ENCODE measurements at places on chromosomes 11 and 22. TPM values are rescaled to one million over a fixed set of nuclear protein-coding genes. Genes with fewer than 3 reads are reported as not detected.

GRCh38 chr11:119901657-119902577 lies 172.9 kb upstream of the NECTIN1 start:
- no peaks in the 10 kb centered on the region for H3K4me1 ChIP-seq
- DNase-seq: no peak
- no peak overlapping the region for H3K27ac ChIP-seq
- H3K36me3 ChIP-seq: no peaks in the 10 kb centered on the region

DNA sequence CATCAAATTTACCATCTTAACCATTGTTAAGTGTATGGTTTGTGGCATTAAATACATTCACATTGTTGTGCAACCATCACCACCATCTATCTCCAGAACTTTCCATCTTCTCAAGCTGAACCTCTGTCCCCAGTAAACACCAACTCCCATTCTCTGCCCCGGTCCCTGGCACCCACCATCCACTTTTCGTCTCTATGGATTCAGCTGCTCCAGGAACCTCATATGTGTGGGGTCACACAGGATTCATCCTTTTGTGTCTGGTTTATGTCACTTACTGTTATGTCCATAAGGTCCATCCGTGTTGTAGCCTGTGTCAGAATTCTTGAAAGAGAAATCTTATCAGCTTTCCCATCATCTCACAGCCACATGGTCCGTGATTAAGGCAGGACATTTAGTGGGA lies 16.3 kb downstream of the TSPAN32 start:
- no peak overlapping the region for H3K27ac ChIP-seq
- peaks cover 29% of the 10 kb centered on the region for H3K4me1 ChIP-seq
- no peaks in the 10 kb centered on the region for H3K27me3 ChIP-seq
- DNase-seq: no peak

GRCh38 chr11:43959321-43959995 lies 17.0 kb downstream of the C11orf96 start:
- H3K27ac ChIP-seq: no peak overlapping the region
- H3K4me3 ChIP-seq: no peak overlapping the region
- H3K4me1 ChIP-seq: no peaks in the 10 kb centered on the region
- no peaks in the 10 kb centered on the region for H3K27me3 ChIP-seq
- no peaks in the 10 kb centered on the region for H3K36me3 ChIP-seq

DNA sequence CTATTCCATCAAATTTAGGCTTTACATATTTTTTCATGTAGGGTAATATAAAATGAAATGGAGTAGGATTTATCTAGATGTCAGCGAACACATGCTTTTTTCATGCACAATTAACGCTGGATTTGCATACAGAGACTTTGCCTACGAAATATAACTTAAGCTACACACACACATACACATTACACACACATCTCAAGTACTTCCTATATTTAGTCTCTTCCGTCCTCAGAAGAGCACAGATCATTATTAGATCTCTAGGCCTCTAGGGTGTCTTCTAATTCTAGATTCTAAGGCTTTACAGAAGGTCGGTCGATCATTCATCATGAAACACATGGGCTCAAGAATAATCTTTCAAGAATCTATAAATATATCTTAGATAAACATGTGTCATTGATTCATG lies 3.8 kb upstream of the MS4A13 start:
- no peaks in the 10 kb centered on the region for H3K4me1 ChIP-seq
- no peak overlapping the region for H3K27ac ChIP-seq
- H3K36me3 ChIP-seq: no peaks in the 10 kb centered on the region
- DNase-seq: no peak

DNA sequence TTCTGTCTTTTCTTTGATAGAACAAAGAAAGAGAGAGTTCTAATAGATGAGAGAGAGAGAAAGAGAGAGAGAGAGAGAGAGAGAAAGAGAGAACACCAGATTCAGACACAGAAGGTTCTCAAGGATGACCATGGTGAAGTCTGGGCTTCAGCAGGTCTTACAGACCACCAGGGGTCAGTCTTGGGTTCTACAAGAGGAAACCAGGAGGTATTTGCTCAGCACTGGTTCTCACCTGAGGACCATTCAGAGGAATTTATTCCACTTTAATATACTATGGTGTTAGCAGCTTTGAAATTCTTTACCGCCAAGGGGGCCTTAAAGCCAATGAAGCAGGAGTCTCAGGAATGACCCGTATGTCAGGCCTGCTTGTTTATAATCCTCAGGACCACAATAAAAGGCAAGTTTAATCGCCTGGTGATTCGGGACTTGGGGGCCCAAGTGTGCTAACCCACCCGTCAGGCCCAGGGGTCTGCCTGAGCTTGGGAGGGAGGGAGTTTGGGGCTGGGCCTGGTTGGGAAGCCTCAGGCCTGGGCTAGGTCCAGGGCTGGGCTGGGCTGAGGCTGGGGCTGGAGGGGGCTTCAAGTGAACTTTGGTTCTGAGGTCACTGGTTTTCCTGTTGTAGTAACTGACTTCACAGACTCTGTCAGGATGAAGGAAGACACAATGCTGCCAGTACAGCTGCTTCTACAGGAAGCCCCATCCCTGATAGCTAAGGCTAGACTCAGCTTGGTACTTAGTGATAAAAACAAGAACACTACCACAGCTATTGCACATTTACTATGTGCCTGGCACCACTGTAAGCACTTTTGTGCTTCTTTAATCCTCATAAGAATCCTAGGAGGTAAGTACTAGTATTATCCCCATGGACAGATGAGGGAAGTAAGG lies 179.2 kb upstream of the ZBED5 start:
- H3K27me3 ChIP-seq: no peaks in the 10 kb centered on the region
- no peak overlapping the region for H3K4me3 ChIP-seq
- H3K36me3 ChIP-seq: no peaks in the 10 kb centered on the region

DNA sequence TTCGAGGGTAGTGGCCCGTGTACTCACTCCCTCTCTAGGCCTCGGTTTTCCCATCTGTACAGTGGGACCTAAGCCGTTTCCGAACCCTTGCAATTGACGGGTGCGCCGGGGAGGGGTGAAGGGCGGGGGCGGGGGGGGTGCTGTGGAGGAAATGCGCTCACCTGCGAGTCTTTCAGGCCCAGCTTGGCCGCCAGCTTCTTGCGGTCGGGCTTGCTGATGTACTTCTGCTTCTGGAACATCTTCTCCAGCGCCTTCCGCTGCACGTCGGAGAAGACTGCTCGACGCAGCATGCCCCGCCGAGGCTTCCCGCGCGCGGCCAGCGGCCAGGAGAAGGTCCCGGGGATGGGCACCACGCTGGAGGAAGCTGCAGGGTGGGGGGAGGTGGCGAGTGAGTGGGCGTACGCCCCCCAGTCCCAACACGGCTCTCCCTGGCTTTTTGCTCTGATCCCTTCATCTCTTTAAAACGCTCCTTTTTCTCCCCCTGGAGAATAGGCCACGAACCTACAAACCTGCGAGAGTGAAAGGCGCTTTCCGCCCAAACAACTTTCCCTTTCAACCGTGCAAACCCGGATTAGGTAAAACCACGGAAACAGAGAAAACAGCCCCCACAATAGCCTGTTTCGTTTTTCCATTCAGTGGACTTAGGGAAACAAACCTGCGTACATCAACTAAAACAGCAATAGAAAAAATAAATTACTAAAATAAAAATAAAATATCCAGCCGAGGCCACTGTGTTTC lies 3.2 kb downstream of the DBX1 start:
- peak overlapping the region; percentile 31 for H3K4me3 ChIP-seq
- H3K36me3 ChIP-seq: no peaks in the 10 kb centered on the region
- DNase-seq: no peak
- no peak overlapping the region for H3K27ac ChIP-seq
- H3K27me3 ChIP-seq: peaks cover 100% of the 10 kb centered on the region

DNA sequence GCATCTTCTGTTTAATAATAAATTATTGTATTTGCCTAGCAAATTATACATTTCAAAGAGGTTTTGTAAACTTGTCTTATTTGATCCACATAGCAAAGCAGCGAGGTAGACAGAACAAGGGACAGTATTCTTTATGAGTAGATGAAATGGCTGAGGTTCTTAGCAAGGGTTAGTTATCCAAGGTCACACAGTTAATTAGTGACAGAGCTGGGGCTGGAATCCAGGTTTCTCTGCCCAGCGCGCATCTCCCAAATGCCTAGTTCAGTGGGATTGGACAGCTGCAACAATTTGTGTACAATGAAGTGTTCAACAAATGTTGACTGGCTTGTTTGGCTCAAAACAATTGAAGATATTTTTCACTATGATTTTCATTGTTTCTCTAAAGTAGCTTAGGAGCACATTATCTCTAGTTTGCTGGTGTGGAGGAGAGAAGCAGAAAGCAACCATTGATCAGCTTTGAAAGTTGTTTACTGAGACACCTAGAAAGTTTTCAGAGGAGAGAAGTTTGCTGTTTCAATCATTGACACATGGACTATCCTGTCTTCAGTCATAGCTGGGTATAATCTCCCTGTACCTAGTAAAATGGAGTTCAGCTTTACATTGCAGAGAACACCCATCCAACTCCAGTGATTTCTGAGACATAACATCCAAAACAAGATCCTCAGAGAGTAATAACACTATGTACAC lies 270.6 kb downstream of the FAT3 start:
- H3K36me3 ChIP-seq: no peaks in the 10 kb centered on the region
- no peak for DNase-seq
- no peak overlapping the region for H3K27ac ChIP-seq
- H3K27me3 ChIP-seq: no peaks in the 10 kb centered on the region
- H3K4me1 ChIP-seq: no peaks in the 10 kb centered on the region

DNA sequence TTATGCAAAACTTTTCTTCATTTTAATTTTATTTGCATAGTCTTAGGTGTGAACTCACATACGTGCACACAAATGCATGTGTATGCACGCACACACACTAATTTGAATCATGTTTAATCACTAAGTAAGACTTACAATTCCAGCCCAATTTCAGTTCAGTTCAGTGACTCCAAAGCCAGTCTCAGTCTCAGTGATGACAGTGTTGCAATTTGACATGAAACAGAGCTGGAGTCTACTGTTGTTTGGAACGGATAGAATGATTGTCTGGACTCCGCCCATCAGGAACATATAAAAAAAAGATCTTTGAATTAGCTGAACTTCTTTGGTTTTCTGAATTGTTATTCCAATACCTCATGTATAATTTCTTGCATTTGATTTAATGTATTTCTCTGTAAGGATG lies 14.9 kb upstream of the OR51S1 start:
- H3K27ac ChIP-seq: no peak overlapping the region
- no peaks in the 10 kb centered on the region for H3K4me1 ChIP-seq
- DNase-seq: no peak
- H3K36me3 ChIP-seq: no peaks in the 10 kb centered on the region

- H3K27me3 ChIP-seq: no peaks in the 10 kb centered on the region
- DNase-seq: no peak
- no peaks in the 10 kb centered on the region for H3K36me3 ChIP-seq
- H3K27ac ChIP-seq: no peak overlapping the region
These were observed 7.4 kb downstream of the HIRA start for GRCh38 chr22:19424186-19424500.

GRCh38 chr11:123511037-123511870 lies 81.2 kb downstream of the GRAMD1B start:
- H3K4me1 ChIP-seq: peaks cover 6% of the 10 kb centered on the region
- H3K27me3 ChIP-seq: no peaks in the 10 kb centered on the region
- H3K4me3 ChIP-seq: no peak overlapping the region
- H3K36me3 ChIP-seq: no peaks in the 10 kb centered on the region
- peak; percentile 83 for DNase-seq

DNA sequence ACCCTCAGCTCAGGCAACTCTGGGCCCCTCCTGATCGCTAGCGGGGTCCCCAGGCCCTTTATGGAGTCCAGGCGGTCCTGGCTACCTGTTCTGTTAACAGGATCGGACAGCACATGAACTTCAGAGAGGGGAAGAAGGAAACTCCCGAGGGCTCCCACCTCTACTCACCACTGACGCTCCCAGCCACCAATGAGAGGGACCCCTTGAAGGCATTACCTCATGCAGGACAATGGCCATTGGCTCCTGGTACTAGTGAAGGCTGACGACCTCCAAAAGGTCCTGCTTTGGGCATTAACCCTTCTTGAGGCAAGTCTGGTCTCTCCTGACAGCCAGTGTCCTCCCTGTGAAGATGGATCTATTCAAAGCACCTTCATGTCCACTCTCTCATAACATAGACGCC lies 71.5 kb upstream of the LMO1 start:
- no peaks in the 10 kb centered on the region for H3K4me1 ChIP-seq
- H3K4me3 ChIP-seq: no peak overlapping the region
- DNase-seq: no peak

DNA sequence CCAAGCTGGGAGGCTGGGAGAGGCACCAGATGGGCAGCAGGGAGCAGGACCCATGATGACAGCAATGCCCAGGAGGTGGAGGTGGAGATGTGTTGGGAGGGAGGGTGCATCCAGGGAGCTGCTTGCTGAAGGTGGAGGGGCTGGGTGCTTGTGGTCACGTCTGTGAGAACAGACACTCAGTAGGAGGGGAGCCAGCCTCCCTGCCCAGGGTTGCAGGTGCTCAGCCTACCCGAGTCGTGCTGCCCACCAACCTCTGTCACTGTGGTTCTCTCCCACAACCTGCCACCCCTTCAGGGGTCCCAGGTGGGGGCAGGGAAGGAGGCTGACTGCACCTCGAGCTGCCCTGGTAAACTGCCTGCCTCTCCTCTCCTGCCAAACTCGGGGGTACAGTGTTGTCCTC lies 5.5 kb downstream of the PRDX5 start:
- DNase-seq: no peak
- peaks cover 14% of the 10 kb centered on the region for H3K4me1 ChIP-seq
- H3K36me3 ChIP-seq: peaks cover 10% of the 10 kb centered on the region
- H3K27me3 ChIP-seq: no peaks in the 10 kb centered on the region
- no peak overlapping the region for H3K4me3 ChIP-seq

DNA sequence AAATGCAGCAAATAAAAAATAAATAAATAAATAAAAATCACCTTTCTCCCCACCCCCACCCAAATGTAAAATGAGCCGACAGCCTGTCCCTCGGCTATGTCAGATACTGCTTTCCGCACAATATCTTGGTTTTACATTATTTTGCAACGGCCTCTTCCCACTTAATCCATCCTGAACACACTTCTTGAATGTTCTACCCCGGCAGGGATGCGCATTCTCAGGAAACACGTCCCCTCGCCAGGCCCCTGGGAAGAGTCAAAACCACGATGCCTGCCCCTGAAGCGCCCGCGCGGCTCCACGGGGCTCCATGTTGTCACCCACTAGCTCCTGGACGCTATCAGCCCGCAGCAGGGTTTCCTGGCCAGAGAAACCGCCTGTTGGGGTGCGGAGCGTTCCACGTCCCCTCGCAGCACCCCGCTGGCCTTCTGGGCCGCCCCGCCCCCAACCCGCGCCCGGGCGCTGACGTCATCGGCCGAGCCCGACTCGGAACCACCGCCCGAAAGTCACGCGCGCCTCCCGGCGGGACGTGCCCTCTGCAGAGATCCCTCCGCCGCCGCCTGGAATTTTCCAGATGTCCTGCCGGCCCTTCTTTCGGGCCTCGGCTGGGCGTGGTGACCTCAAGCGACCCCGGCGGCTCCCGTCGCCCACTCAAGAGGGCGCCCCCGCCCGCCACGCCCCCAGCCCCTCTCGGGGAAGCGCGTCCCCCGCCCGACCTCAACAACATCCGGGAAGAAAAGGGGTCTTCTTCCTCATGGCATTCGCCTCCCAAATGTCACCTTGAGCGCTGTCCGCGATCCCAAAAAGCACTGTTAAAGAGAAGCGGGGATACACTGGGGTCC lies 585 bp upstream of the NEAT1 start:
- no peaks in the 10 kb centered on the region for H3K27me3 ChIP-seq
- peak overlapping the region; percentile 61 for H3K4me3 ChIP-seq
- H3K36me3 ChIP-seq: peaks cover 33% of the 10 kb centered on the region

APOL5 gene
- total RNA-seq: not detected

CNIH2 gene
- total RNA-seq: not detected

PAX6 gene
- not detected for total RNA-seq

OR10D3 gene
- total RNA-seq: not detected

C22orf31 gene
- not detected for total RNA-seq

TRIM6 gene
- 2.0 TPM for total RNA-seq

PANX3 gene
- total RNA-seq: not detected

PYGM gene
- 231 TPM for total RNA-seq

MMP10 gene
- not detected for total RNA-seq
